Spleen (tissue), 13 donors: ENCODE measurements at places on chromosomes 16 and 17. TPM values are rescaled to one million over a fixed set of nuclear protein-coding genes. Genes with fewer than 3 reads are reported as not detected.

The KRTAP9-2 gene
- not detected for total RNA-seq

The ADAD2 gene
- total RNA-seq, result 24.1 TPM

The SNAI3 gene
- total RNA-seq, result 5.6 TPM

The CCR7 gene
- 77.4 TPM for total RNA-seq

The YBX2 gene
- 0.40 TPM for total RNA-seq

The CEMP1 gene
- 0.97 TPM for total RNA-seq

The CDH5 gene
- total RNA-seq, result 62.7 TPM

The PGP gene
- total RNA-seq, result 13.2 TPM

The NPTX1 gene
- total RNA-seq, result 7.9 TPM

The OR1A1 gene
- total RNA-seq, result not detected

The KRTAP1-3 gene
- total RNA-seq, result not detected

DNA sequence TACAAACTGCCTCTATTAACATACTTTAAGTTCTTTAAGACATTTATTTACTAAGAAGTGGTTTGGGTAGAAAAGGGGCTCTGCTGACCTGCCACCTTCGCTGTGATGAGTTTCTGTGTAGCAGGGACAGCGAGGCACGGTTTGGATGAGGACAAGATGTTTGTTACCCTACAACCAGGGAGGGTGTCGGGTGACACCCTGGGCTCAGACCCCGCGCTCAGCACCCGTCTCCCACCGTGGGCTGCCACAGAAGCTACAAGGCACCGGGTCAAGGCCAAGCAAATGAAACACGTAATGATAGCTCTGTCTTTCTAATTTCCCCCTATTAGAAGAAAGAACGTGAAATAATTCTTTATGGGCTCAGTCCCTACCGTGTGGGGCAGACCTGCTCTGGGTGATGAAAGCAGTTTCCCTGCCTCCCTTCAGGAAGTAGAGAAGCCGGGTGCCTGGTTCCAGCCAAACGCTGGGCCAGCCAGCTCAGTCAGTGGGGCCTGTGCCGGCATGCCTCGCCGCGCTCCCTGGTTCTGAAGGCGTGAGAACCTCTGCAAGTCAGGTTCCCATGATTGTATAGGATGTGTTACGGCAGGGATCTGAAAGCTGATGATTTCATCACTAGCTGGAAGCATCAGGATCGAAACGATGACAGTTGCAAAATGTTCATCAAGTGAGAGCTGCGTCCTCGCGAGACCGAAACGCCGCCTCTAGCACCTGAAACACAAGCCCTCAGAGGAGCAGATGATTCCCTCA lies 3.9 kb downstream of the ZNF750 start:
- H3K4me1 ChIP-seq, result peaks cover 14% of the 10 kb centered on the region
- DNase-seq, result peak; percentile 48
- H3K27ac ChIP-seq, result no peak overlapping the region
- H3K4me3 ChIP-seq, result no peak overlapping the region

DNA sequence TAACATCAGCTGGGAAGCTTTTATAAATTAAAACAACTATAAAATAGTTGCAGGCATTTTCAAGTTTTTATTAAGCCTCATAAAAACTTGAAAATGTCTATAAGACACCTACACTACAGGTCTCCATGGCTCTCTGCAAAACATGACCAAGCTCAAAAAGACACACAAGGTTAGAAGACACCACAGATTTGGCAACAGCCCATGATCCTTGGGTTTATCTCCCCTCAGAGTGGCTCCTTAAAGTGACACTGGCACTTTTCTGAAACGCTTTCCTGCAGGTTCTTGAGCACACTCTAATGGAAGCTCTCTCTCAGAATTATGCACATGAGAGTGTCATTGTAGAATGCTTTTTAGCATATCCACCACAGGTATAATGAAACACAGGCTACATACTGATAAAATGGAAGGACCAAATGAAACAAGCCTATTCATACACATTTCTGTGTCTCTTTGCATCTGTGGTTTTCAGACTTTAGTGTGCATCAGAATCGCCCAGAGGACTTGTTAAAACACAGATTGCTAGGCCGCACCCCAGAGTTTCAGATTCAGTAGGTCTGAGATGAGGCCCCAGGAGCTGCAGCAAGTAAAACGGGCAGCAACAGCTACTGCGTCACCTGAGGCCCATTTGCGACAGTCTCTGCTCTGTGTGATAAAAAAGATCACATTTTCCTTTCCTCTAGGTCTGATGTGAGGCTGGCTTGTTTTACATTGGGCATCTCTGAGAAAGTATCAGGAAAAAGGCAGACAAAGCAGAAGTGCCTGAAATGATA lies 75.0 kb upstream of the WSB1 start:
- H3K4me3 ChIP-seq, result no peak overlapping the region
- no peak for DNase-seq
- peaks cover 4% of the 10 kb centered on the region for H3K4me1 ChIP-seq
- H3K27me3 ChIP-seq, result no peaks in the 10 kb centered on the region

- peaks cover 34% of the 10 kb centered on the region for H3K36me3 ChIP-seq
- peak overlapping the region; percentile 92 for H3K27ac ChIP-seq
- peak overlapping the region; percentile 66 for H3K4me3 ChIP-seq
- peaks cover 36% of the 10 kb centered on the region for H3K4me1 ChIP-seq
- no peak for DNase-seq
Observed at GRCh38 chr16:28845293-28845692, 855 bp downstream of the TUFM start.

GRCh38 chr16:21056396-21056795 lies 94.2 kb downstream of the DNAH3 start:
- no peaks in the 10 kb centered on the region for H3K4me1 ChIP-seq
- no peak for DNase-seq
- no peak overlapping the region for H3K27ac ChIP-seq
- H3K4me3 ChIP-seq, result no peak overlapping the region

DNA sequence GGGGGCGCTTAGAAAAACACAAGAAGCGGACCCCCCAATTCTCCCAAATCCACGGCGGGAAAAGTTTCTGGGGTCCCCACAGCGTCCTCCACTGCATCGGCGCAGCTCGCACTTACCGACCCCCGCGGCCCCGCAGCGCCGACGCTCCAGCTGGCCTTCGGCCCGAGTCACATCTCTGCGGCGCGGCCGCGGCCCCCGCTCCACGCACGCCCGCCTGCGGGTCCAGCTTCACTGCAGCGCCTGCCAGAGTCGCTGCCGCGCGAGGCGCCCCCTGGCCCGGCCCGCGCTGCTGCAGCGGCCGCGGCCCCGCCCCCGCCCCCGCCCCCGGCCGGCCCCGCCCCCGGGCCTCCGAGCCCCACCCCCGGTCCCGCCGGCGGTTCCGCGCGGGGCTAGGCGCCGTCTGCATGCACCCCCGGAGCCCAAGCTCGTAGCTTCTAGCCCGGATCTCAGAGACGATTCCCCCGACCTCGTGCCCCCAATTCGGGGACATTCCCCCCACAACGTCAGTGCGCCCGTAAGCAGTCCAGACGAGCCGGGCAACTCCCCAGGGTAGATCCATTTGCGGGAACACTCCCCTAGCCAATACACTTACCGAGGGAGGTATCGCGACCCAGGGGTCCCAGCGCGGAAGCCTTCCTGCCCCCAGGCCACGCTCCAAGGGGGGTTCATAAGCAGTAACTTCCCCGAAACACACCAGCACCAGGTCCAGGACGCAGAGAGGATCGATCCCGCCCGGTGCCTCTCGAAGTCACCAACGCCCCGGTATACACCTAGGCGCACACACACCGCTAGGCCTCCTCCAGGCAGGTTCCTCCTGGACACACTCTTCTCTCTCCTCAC lies at the start of gene GPRC5B:
Gene GPRC5B (minus strand): TSS at position 238 of the 840 bp plus-strand sequence. CDS start 12,003 bp downstream, outside the sequence.
- no peaks in the 10 kb centered on the region for H3K36me3 ChIP-seq
- no peak within 1 kb of the TSS for H3K27ac ChIP-seq
- peaks cover 31% of the 10 kb centered on the region for H3K27me3 ChIP-seq
- H3K4me1 ChIP-seq, result peaks cover 35% of the 10 kb centered on the region
- peak; percentile 81 for DNase-seq

DNA sequence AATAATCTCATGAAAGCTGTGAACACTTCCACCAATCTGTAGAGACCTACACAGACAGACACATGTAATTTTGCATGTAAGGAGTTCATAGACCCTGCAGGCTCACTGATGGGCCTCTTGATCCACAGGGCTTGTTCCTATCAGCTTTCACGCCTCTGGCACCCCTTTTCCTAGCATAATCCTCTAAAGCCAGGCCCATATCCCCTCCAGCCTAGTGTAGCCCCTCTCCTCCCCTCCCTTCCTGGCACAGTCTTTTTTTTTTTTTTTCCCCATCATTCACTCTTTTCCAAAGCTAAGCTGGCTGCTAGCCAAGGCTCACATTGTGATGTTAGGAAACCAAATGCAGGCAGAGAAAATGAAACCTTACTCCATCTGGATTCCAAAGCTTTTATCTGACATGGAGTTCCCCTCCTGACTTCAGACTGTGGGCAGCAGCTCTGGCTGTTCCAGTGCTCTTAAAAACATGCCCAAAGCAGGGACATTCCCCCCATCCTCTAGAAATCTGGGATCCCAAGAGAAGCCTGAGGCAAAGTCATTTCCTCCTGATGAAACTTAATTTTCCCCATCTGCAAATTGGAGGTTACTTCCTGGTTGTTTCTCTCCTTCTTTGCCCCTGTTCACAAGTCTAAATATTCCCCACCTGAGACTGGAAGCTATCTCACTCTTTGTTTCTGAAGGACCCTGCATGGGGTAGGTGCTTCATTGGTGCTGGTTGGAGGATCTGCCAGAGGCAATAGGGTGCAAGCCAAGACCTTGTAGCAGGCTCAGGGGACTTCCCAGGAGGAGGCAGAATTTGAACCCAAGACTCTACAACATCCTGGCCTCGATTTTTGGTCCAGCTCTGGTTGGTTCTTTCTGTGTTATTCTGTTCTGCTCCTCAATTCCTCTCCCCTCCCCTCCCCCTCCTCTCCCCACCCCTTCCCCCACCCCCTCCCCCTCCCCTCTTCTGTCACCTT lies 9.9 kb upstream of the CCL5 start:
- H3K27ac ChIP-seq, result peak overlapping the region; percentile 42
- no peaks in the 10 kb centered on the region for H3K27me3 ChIP-seq
- H3K4me1 ChIP-seq, result peaks cover 25% of the 10 kb centered on the region
- no peaks in the 10 kb centered on the region for H3K36me3 ChIP-seq

DNA sequence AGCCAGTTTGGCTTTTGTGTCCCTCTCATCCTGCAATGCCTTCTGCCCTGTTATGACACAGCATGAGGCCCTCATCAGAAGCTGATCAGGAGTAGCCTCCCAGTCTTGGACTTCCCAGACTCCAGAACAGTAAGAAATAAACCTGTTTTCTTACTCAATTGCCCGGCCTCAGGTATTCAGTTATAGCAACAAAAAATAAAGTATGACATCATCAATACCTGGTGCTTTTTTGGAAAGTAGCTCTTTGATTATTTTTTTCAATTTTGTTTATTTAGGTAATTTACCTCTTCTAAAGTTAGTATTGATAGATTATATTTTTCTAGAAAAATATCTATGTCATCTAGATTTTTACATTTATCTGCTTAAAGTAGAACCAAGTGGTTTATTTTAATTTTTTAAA lies 112.8 kb upstream of the CES5A start:
- no peaks in the 10 kb centered on the region for H3K36me3 ChIP-seq
- DNase-seq, result no peak
- no peak overlapping the region for H3K4me3 ChIP-seq
- H3K4me1 ChIP-seq, result no peaks in the 10 kb centered on the region

DNA sequence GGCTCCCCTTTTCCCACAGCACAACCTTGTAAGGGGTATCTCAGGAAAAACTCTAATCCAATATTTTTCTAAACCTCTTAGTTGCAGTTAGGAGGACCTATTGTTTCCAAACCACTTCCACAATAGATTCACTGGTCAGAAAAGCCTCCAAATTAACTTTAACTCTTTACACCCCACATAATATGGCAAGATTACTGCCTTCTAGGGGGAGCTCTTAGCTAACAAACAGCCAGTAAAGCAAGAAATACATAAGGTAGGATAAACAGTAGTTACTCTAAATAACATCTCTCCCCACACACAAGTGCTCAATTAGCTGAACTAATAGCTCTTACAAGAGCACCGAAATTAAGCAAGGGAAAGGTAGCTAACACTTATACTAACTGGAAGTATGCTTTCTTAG lies 192.1 kb upstream of the KIF2B start:
- no peak overlapping the region for H3K27ac ChIP-seq
- no peaks in the 10 kb centered on the region for H3K27me3 ChIP-seq
- H3K36me3 ChIP-seq, result no peaks in the 10 kb centered on the region

- peak overlapping the region; percentile 78 for H3K27ac ChIP-seq
- H3K4me3 ChIP-seq, result no peak overlapping the region
- H3K4me1 ChIP-seq, result peaks cover 98% of the 10 kb centered on the region
- H3K27me3 ChIP-seq, result no peaks in the 10 kb centered on the region
- peaks cover 39% of the 10 kb centered on the region for H3K36me3 ChIP-seq
- DNase-seq, result no peak
Observed at GRCh38 chr16:9102379-9102778, 10.9 kb downstream of the HAPSTR1 start.

DNA sequence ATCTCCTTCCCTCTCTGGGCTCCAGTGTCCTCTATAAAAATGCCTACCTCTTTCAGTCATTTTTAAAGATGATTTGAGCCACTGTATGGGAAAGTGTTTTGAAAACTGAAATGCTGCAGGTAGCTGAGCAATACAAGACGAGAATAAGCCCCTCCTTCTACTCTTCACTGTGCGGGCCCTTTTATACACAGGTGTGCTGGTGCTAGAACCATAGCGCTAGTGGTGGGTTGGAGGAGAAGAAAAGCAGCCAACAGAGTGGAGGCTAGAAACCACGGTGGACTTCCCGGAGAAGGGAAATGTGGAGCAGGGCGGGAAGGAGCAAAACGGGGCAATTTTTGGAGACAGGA lies 58.2 kb upstream of the DLX4 start:
- no peaks in the 10 kb centered on the region for H3K36me3 ChIP-seq
- H3K27me3 ChIP-seq, result peaks cover 30% of the 10 kb centered on the region
- H3K4me1 ChIP-seq, result peaks cover 10% of the 10 kb centered on the region
- no peak for DNase-seq

DNA sequence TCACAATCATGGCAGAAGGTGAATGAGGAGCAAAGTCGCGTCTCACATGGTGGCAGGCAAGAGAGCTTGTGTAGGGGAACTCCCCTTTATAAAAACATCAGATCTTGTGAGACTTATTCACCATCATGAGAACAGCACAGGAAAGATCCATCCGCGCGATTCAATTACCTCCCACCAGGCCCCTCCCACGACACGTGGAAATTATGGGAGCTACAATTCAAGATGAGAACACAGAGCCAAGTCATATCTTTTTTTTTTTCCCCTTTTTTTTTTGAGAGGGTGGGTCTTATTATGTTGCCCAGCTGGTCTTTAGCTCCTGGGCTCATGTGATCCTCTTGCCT lies 60.0 kb downstream of the RPTOR start:
- no peaks in the 10 kb centered on the region for H3K36me3 ChIP-seq
- DNase-seq, result no peak
- no peaks in the 10 kb centered on the region for H3K27me3 ChIP-seq
- peaks cover 46% of the 10 kb centered on the region for H3K4me1 ChIP-seq
- H3K27ac ChIP-seq, result no peak overlapping the region

- peaks cover 100% of the 10 kb centered on the region for H3K36me3 ChIP-seq
- DNase-seq, result no peak
- H3K27me3 ChIP-seq, result no peaks in the 10 kb centered on the region
- no peaks in the 10 kb centered on the region for H3K4me1 ChIP-seq
- no peak overlapping the region for H3K27ac ChIP-seq
Observed at GRCh38 chr16:24178496-24178895, 77.6 kb upstream of the CACNG3 start.
